ENCODE measurements at places on chromosomes 12 and 14. TPM values are rescaled to one million over a fixed set of nuclear protein-coding genes. Genes with fewer than 3 reads are reported as not detected.
A peak's percentile ranks its signal among the peaks of the same experiment; 100 is the strongest.

GRCh38 chr12:87025976-87026375 lies 769.8 kb upstream of the MGAT4C start:
- no peaks in the 10 kb centered on the region for H3K27me3 ChIP-seq
- H3K4me3 ChIP-seq, result no peak overlapping the region
- no peaks in the 10 kb centered on the region for H3K36me3 ChIP-seq
- no peak overlapping the region for H3K27ac ChIP-seq
- no peaks in the 10 kb centered on the region for H3K4me1 ChIP-seq

GRCh38 chr14:56339855-56340701 lies 221.9 kb downstream of the PELI2 start:
- H3K4me3 ChIP-seq, result no peak overlapping the region
- no peaks in the 10 kb centered on the region for H3K36me3 ChIP-seq
- DNase-seq, result no peak
- no peaks in the 10 kb centered on the region for H3K4me1 ChIP-seq
- H3K27ac ChIP-seq, result no peak overlapping the region

SPX gene
- total RNA-seq, result 0.29 TPM

GRCh38 chr12:25063873-25064628 lies 115.2 kb upstream of the BCAT1 start:
- H3K4me3 ChIP-seq, result no peak overlapping the region
- H3K36me3 ChIP-seq, result no peaks in the 10 kb centered on the region
- no peaks in the 10 kb centered on the region for H3K27me3 ChIP-seq
- DNase-seq, result no peak

CFAP54 gene
- 0.17 TPM for total RNA-seq

DNA sequence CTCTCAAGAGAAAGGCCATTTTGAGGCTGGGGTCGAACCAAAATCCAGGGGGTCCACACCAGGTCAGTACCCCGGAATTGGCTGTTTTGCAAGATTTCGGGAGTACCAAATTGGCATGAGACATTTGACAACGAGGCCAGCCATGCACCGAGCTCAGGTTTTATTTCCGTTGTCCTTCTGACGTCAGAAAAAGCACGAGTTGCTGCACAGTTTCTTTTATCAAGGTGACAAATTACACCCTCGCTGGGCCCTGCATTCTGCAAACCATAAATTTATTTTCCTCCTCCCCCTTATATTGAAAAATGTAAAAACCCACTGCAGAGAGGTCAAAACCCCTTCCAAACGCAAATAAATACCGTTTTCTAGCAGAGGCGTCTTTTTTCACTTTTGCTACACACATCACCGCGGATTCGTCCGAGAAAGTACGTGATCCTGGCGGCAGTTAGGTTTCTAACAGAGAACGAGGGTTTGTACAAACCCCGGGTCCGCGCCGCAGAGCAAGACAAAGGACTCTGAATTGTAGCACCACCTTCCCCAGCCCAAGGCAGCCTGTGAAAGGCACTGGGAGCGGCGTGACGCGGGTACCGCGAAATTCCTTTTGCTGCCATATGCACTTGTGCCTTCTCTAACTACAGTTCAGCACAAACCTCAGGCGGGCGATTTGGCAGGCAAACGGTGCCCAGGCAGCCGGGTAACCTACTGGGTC lies 1.8 kb downstream of the SLC38A1 start:
- H3K27me3 ChIP-seq, result no peaks in the 10 kb centered on the region
- H3K27ac ChIP-seq, result peak overlapping the region; percentile 97
- no peak for DNase-seq
- H3K4me3 ChIP-seq, result peak overlapping the region; percentile 98

- H3K27me3 ChIP-seq, result no peaks in the 10 kb centered on the region
- H3K36me3 ChIP-seq, result no peaks in the 10 kb centered on the region
- DNase-seq, result no peak
- H3K27ac ChIP-seq, result no peak overlapping the region
- no peaks in the 10 kb centered on the region for H3K4me1 ChIP-seq
Measured at GRCh38 chr12:5656836-5657235, 224.9 kb downstream of the NTF3 start.

ADAMTS20 gene
- total RNA-seq, result 4.5 TPM

NID2 gene
- 6.1 TPM for total RNA-seq

DNA sequence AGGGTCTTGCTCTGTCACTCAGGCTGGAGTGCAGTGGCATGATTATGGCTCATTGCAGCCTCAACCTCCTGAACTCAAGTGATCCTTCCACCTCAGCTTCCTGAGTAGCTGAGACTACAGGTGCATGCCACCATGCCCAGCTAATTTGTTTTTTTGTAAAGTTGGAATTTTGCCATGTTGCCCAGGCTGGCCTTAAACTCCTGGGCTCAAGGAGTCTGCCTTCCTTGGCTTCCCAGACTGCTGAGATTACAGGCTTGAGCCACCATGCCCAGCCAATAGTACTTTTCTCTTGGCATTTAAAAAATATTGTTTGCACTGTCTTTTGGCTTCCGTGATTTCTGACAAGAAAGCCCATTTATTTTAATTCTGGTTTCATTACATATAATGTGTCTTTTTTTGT lies 61.3 kb downstream of the DIP2B start:
- H3K27ac ChIP-seq, result no peak overlapping the region
- H3K36me3 ChIP-seq, result no peaks in the 10 kb centered on the region
- no peak overlapping the region for H3K4me3 ChIP-seq
- H3K4me1 ChIP-seq, result peaks cover 5% of the 10 kb centered on the region

- H3K4me3 ChIP-seq, result no peak overlapping the region
- DNase-seq, result no peak
- H3K36me3 ChIP-seq, result no peaks in the 10 kb centered on the region
- no peaks in the 10 kb centered on the region for H3K27me3 ChIP-seq
Measured at GRCh38 chr12:130626601-130627000, 89.5 kb downstream of the RIMBP2 start.

AKT1 gene
- total RNA-seq, result 62.1 TPM

- H3K4me1 ChIP-seq, result peaks cover 8% of the 10 kb centered on the region
- no peak overlapping the region for H3K27ac ChIP-seq
- H3K36me3 ChIP-seq, result peaks cover 5% of the 10 kb centered on the region
- no peak for DNase-seq
- no peaks in the 10 kb centered on the region for H3K27me3 ChIP-seq
Measured at GRCh38 chr12:95147866-95148265, 69.4 kb downstream of the FGD6 start.

WSCD2 gene
- total RNA-seq, result 2.2 TPM

DNA sequence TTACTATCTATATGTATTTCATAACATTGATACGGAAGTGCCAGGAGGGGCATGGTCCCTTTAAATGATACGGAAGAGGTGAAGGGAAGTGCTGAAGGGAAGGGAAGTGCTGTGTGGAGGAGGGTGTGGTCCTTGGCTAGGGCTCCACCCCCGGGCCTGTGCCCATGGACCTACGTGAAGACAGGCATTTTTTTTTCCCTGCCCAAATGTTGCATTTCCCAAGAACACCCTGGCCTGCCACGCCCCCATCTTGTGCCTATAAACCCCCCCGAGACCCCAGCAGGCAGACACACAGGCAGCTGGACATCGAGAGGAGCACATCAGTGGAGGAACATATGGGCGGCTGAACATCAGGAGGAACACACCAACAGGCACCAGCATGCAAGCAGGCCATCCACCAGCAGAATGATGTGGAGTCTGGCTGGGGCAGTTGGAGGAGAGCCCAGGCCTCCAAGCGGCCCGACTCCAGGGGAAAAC lies 134.1 kb downstream of the SLC41A2 start:
- H3K36me3 ChIP-seq, result no peaks in the 10 kb centered on the region
- DNase-seq, result no peak
- no peaks in the 10 kb centered on the region for H3K27me3 ChIP-seq
- H3K4me3 ChIP-seq, result no peak overlapping the region
- no peaks in the 10 kb centered on the region for H3K4me1 ChIP-seq

DNA sequence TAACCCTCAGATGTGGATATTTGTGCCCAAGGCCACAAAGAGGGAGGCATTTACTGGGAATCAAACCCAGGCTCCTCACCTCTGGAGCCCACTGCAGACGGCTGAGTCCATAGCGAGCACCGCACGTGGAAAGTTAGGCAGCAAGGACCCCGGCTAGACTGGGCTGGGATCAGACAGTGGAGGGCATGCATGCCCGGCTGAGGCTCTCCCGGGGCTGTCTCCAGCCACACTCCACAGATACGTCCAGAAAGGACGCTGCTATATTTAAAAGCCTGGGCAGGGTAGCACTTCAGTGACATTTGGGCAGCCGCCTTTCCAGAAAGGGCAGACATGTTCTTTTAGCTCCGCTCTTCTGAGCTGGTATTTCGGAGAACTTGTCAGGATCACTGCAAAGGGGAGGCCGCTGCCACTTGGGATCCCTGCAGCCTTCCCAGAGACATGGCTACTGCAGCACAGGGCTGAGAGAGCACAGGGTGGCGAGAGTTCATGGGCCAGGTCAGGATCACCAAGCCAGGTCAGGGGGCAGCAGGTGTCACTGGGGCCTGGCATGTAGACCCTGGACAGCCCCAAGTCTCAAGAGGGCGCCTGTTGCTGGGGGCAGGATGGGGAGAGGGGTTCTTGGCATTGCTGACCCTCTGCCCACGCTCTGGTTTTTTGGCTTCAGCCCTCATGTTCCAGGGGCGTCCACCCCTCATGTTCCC lies 121.7 kb downstream of the PHETA1 start:
- peaks cover 2% of the 10 kb centered on the region for H3K4me1 ChIP-seq
- DNase-seq, result no peak
- H3K36me3 ChIP-seq, result no peaks in the 10 kb centered on the region
- H3K27ac ChIP-seq, result no peak overlapping the region

All from H1 (cell line).